ENCODE measurements at places on chromosomes 3 and 15.

DNA sequence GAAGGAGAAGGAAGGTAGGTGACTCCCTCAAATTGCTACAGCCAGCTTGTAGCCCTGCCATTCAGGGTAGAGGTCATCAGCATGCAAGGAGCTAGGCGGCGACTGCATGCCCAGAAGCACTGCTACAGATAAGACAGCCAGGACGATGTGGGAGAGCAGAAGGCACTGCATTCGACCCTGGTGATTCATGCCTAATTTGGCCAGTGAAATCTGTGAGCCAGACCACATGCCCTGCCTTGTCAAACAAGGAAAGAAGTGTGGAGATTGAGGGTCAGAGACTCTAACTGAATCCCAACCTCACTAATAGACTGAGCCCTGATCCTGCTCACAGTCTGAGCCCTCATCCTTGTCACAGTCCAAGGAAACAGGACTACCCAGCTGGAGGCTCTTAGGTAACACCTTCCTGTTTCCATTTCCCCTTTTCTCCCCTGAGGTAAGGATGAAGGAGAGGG, 86.6 kb downstream of the LINGO1 start:
- peaks cover 26% of the 10 kb centered on the region for H3K4me1 ChIP-seq
- peak; percentile 91 for DNase-seq

DNA sequence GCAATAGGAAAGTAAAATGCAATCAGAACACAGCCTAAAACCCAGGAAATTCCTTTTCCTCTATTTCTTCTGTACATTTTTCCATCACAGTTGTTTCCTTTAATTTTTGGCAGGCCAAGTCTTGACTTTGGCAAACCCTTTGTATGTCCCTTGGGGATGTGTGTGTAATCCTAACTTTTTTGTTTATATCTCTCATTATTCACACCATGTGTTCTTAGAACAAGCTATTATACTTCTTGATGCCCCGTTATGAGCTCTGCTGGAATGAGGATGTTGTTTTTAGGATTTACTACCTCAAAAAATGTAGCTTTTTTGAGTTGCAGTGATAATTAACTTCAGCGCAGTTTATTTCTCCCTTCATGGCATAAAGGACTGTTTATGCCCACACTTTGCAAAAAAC, 123.4 kb downstream of the ABI3BP start:
- peak; percentile 77 for DNase-seq
- no peak overlapping the region for H3K4me3 ChIP-seq
- no peaks in the 10 kb centered on the region for H3K36me3 ChIP-seq
- H3K27ac ChIP-seq, result no peak overlapping the region
- H3K4me1 ChIP-seq, result peaks cover 8% of the 10 kb centered on the region

- H3K27ac ChIP-seq, result peak overlapping the region; percentile 21
- no peaks in the 10 kb centered on the region for H3K27me3 ChIP-seq
- H3K36me3 ChIP-seq, result peaks cover 19% of the 10 kb centered on the region
- H3K4me3 ChIP-seq, result no peak overlapping the region
- H3K4me1 ChIP-seq, result peaks cover 14% of the 10 kb centered on the region
These were observed 3.6 kb upstream of the IMPDH2 start for GRCh38 chr3:49032646-49033304.

DNA sequence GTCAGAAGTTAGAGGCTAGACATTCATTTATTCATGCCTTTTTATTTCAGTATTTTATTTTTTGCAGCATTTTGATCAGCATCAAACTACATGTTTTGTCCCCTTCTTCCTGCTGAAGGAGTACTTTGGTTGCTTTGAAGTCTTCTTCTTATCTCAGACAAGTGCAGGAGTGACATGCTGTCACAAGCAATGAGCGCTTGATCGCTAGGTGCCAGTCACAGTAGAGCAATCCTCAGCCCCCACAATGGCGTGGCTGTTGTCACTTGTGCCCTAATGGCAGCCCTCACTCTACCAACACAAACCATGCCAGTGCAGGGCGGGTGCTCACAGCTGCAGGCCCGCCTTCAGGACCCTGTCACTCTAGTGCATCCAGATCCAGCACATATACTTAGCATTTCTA, 184.6 kb upstream of the FEZF2 start:
- H3K4me3 ChIP-seq, result no peak overlapping the region
- peaks cover 18% of the 10 kb centered on the region for H3K4me1 ChIP-seq
- no peak overlapping the region for H3K27ac ChIP-seq
- no peak for DNase-seq

GRCh38 chr3:193621127-193621526, 28.1 kb downstream of the OPA1 start:
- DNase-seq, result no peak
- no peaks in the 10 kb centered on the region for H3K27me3 ChIP-seq
- no peak overlapping the region for H3K4me3 ChIP-seq
- no peak overlapping the region for H3K27ac ChIP-seq
- H3K36me3 ChIP-seq, result peaks cover 23% of the 10 kb centered on the region
- peaks cover 3% of the 10 kb centered on the region for H3K4me1 ChIP-seq

DNA sequence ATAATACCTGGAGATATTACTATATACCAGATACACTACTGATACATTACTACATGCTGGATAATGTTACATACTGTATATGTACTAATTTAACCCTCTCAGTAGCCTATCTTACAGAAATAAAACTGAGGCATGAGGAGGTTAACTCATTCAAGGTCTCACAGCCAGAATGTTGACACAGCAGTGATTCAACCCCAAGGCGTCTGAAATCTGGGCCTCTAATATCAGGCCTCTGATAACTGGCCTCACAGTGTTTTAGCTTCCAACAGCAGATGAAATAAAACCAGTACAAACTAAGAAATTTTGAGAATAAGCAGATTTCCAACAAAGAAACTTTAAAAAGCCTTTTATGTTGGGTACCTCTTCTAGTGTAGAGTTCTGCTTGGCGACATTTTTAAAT, 23.4 kb downstream of the DZIP1L start:
- no peak overlapping the region for H3K4me3 ChIP-seq
- DNase-seq, result peak; percentile 78
- H3K27me3 ChIP-seq, result no peaks in the 10 kb centered on the region
- H3K4me1 ChIP-seq, result peaks cover 27% of the 10 kb centered on the region

DNA sequence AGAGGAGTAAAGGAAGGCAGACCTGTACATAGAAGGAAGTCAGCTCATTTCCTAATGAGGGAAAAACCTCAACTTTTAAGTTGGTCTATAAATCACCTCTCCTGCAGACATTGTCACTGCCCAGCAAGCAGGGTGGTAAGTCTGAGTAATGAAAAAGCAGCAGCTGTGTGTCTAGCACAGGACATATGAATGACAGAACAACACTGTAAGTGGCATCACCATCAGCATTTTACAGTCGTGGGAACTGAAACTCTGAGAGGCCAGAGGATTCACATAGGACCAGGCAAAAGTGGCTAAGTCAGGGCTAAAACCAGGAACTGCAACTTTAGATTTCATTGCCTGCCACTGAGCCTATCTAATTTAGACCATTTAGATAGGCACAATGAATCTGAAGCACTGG, 235.6 kb downstream of the CLSTN2 start:
- H3K27ac ChIP-seq, result no peak overlapping the region
- no peak overlapping the region for H3K4me3 ChIP-seq

- no peaks in the 10 kb centered on the region for H3K27me3 ChIP-seq
- H3K36me3 ChIP-seq, result peaks cover 50% of the 10 kb centered on the region
- no peak overlapping the region for H3K4me3 ChIP-seq
These were observed 14.7 kb downstream of the EDEM1 start for GRCh38 chr3:5202222-5202621.

GRCh38 chr15:95097361-95097760, 866.0 kb downstream of the MCTP2 start:
- H3K4me1 ChIP-seq, result no peaks in the 10 kb centered on the region
- H3K27ac ChIP-seq, result no peak overlapping the region
- H3K4me3 ChIP-seq, result no peak overlapping the region
- no peaks in the 10 kb centered on the region for H3K36me3 ChIP-seq
